ENCODE measurements at places on chromosomes 3 and 15.

DNA sequence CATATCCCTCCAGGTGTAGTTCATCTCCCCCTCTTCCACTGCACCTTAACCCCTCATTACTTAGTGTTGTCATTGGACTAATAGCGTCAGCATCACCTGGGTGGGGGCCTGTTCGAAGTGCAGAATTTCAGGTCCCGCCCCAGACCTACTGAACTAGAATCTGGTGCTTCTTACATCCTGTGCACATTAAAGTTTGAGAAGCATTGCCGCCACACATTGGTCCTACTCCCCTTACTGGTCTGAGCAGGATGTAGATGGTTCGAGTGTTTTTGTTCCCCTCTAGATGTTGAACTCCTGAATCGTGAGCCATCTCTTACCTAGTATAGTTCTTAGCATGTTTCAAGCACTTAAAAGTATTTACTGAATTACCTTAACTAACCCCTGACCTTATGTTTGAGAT lies 13.2 kb downstream of the KLHL18 start:
- DNase-seq = no peak

DNA sequence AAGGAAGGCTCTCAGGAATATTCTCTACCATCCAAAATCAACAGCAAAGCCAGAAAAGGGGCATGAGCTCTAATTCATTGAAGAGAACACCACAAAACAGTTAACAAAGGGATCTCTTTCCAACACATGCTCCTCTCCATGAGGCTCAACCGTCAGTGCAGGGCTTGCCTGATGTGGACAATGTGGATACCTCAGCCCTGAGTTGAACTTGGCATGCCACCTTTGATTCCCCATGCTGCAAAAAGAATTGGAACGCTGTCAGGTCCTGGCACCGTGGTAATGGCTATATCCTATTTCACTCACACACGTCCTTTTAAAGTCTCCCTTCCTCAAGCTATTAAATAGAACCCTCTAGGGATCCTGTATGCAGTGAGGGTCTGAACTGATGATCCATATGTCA lies 30.7 kb upstream of the IP6K2 start:
- no peak for DNase-seq

DNA sequence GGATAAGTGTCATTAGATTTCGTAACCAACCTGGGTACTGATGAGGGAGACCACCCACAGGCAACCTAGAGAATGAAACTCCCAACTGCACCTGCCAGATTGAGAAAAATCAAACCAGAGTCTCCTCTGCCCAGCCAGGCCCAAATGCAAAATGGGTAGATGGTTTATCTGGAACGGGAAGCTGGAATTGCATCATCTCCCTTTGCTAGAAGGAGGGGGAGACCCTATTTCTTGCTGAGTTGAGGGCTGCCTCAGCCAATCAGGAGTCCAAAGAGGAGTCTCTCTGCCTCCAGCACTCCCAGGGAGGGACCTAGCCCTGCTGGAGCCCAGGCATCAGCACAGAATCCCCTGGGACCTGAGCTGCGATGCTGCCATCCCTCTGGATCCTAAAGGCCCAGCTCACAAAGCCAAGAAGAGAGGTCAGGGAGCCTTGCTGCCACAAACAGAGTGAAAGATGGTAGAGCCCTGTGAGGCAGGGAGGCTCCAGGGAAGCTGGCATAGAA lies 8.1 kb downstream of the RMDN3 start:
- no peak for DNase-seq

DNA sequence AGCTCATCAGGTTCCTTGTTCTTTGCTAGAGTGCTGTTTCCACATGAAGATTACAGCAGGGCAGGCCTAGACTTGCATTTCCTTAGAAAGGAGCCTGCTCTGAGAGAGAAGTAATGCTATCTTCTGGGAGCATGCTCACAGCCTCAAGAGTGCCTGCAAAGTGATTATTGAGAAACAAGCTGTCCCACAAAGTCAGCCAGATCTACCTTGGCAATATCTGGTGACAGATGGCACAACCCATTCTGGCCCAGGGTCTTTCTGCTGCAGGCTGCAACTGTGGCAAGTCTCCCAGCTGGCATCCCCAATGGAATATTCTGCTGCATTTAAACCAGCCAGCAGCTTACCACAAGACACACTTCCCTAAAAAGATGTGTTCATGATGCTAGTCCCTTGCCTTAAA lies 29.3 kb downstream of the MTMR10 start:
- no peak for DNase-seq

DNA sequence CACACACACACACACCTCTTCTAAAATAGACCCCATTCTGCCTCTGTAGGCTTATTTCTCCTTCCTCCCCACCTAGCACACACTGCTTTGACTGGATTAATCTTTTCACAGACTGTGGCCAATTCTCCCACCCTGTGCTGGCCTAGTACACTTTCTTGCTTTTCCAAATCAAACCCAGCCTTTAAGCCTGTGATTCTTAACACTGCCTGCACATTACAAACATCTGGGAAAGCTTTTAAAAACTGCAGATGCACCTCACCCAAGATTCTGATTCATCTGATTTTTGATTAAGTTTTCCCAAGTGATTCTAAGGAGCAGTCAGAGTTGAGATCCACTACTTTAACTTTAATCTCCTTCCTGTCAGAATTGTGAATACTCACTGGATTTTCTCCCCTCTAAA lies 12.8 kb downstream of the CSNK1G1 start:
- DNase-seq = no peak

GRCh38 chr3:149373235-149374125 lies 4.0 kb downstream of the TM4SF1 start:
- no peak for DNase-seq
